ENCODE measurements at places on chromosomes 5 and 9.

DNA sequence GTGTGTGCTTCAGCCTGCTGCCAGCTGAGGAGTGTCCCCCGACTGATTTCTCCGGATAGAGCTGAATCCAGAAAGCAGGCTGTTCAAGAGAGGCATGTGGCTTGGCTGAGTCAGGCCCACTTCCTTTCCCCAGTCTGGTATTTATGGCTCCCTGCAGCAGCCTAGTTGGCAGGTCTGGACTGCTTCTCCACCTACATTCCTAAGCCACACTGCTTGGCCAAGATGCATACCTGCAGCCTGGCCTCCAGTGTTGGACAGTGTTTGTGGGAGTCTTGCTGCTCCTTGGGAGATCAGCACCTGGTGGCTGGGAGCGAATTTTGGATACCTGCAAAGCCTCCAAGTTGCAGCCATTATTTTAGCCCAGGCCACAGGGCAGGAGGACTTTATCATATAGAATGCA, 670.8 kb downstream of the ACTL7B start:
- DNase-seq = no peak

- DNase-seq = no peak
Measured at GRCh38 chr5:20636686-20637085, 648.7 kb upstream of the CDH18 start.

DNA sequence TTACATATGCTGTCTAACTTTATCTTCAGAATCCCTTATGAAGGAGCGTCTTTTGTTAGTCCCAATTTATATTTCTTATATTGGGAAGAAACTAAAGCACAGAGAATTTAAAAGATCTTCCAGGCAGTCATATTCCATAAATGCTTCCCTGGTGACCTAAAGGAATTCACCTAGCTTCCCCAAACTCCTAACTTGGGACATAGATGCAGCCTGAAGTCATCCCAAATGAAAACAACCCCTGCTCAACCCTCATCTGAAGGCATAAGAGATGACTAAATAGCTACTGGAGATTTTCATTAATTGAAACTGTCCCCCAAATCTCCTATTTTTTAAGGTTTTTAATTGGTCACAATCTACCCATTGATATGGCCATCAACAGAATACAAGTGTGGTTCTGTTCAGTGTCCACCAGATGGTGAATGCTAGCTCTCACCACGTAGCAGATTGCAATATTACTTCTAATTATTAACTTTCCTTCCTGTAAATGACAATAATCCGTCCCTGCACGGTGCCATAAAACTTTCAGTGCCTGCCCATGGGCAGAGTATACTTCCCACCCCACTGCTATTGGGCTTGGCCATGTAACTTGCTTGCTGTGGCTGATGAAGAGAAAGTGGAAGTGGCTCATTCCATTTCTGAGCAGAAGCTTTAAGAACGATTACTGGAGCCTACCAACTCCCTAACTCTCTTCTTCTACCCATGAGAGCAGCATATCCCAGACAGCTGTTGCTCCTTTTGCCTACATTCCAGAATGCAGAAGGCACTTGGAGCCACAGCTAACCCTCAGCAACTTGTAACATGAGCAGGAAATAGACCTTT, 18.7 kb downstream of the PRUNE2 start:
- no peak for DNase-seq

DNA sequence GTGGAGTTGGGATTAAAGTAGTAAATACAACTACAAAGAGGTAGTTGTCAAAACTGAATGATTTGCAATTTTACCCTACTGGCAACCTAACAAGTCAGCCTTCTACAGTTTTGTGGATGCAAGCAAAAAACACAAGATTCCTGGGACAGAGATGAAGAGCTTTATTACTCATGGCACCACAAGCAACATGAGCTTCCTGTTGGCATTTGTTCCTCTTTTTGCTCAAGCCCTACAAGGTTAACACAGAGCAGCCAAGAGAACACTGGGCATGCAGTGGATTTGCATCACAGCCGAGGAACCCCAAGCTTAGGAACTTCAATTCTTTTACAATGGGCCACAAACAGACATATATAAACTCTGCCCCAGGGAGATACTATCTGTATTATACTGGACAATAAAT, 28.8 kb upstream of the DMAC1 start:
- no peak for DNase-seq

DNA sequence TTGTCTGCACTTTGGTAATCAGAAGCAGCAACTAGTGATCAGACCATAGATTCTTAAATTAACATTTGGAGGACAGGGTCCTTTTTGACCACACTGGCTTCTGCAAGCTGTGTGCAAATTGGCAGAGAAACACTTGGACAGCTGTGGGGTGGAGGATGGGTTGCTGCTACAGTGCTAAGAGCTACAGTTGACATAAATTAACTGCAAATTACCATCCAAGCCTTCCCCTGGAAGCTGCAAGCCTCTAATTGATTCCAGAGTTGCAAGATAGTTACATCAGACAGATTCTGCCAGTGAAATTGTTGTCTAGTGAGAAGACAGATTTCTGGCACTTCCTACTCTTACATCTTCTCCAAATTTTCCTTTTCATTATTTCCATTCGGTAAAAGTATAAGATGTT, 517.7 kb downstream of the DIRAS2 start:
- DNase-seq = no peak

All from ovary (tissue), 10 donors.